ENCODE measurements at places on chromosomes 4 and X. TPM values are rescaled to one million over a fixed set of nuclear protein-coding genes. Genes with fewer than 3 reads are reported as not detected.

TRIM61 gene
- 0.94 TPM for total RNA-seq

MTCP1 gene
- 19.6 TPM for total RNA-seq

GRCh38 chr4:152515678-152516077 lies 20.2 kb downstream of the FBXW7 start:
- H3K4me1 ChIP-seq = no peaks in the 10 kb centered on the region
- DNase-seq = no peak
- no peak overlapping the region for H3K27ac ChIP-seq

CCDC160 gene
- total RNA-seq = not detected

GRCh38 chrX:31743004-31743403 lies 671.2 kb upstream of the FTHL17 start:
- H3K4me1 ChIP-seq = no peaks in the 10 kb centered on the region
- H3K36me3 ChIP-seq = no peaks in the 10 kb centered on the region

DNA sequence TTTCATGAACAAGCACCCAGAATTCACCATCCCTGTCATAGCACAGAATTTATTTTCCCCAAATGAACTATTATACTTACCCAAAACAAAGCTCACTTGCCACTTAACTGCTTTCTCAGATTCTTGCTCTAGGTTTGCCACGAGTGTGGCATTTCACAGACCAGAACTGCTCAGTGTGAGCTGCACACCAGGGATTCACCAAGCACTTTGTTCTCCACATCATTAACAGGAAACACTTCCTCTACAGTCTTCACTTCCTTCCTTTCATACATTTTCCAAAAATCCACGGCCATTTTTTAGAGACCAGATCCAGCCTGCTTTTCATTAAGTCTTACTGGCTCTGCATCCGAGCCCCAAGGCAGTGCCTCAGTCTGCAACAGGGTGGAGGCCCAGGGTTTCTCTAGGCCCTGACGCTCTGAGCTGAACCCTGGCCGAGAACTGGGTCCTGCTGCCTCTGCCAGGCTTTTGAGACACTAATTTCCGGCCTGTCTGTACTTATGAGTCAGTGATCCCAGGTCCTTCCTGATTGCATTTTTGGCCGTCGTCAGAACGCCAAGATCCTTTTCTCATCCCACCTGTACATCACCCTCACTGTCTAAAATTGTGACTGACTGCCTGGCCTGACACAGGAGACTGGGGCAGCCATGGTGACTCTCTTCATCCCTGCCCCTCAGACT lies 67.6 kb upstream of the MTNR1A start:
- H3K4me3 ChIP-seq = no peak overlapping the region
- H3K36me3 ChIP-seq = peaks cover 6% of the 10 kb centered on the region
- H3K4me1 ChIP-seq = peaks cover 11% of the 10 kb centered on the region

DMRTC1 gene
- not detected for total RNA-seq

GRCh38 chrX:134418317-134419113 lies 41.5 kb upstream of the HPRT1 start:
- DNase-seq = no peak
- no peak overlapping the region for H3K27ac ChIP-seq
- H3K4me1 ChIP-seq = no peaks in the 10 kb centered on the region
- no peaks in the 10 kb centered on the region for H3K27me3 ChIP-seq

F11 gene
- total RNA-seq = 0.26 TPM

ZMAT1 gene
- total RNA-seq = 9.0 TPM

DNA sequence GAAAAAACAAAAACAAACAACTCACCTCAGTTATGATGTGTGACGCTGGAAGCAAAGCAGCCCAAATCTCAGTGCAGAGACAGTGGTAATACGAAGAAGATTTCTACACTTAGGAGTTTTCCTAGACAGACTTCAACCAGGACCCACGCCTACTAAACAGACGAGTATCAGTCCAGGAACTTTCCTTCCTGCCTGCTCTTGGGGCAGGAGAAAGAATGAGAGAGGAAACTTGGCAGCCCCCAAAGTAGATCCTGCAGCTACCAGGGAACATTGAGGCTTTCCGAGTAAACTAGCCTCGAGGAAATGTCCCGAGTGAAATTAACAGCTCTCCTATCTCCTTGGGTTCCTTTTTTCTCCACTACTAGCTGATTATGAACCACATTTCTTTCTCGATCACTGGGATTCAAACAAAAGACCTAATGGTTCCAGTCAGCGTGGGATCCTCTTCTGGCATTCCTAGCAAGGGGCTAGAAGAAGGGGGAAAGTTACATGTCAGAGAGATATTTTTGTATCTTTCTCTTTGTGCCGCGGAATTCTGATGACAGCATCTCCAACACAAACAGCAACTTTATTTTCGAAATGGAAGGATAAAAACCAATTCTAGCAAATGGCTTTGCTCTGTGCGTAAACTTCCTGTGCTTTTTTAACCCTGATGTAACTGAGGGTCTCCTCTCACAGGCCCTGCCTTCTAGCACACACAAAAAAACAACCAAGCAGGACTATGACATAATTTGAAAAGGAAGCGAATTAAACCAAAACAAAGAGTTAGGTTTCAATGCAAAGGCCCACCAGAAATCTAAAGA lies 53.2 kb downstream of the PPM1K start:
- no peaks in the 10 kb centered on the region for H3K27me3 ChIP-seq
- H3K27ac ChIP-seq = peak overlapping the region; percentile 42
- DNase-seq = no peak
- peak overlapping the region; percentile 49 for H3K4me3 ChIP-seq

DNA sequence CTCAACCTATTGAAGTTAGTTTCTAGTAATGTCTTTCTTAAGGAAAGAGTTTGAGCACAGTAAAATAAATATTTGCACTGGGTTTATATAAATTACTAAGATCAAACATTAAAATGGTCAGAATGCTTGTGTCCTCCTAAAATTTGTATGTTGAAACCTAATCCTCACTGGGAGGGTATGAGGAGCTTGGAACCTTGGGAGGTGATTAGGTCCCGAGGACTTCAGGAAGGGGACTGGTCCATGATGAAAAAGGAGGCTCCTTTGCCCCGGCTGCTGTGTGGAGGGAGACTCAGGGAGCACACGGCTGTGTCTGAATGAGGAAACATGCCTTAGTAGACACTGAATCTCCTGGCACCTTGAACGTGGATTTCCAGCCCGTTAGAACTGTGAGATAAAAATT lies 221.9 kb downstream of the TENM3 start:
- no peaks in the 10 kb centered on the region for H3K36me3 ChIP-seq
- no peak overlapping the region for H3K27ac ChIP-seq
- no peaks in the 10 kb centered on the region for H3K27me3 ChIP-seq
- no peak overlapping the region for H3K4me3 ChIP-seq

GRCh38 chr4:78288327-78288726 lies 231.2 kb downstream of the FRAS1 start:
- H3K4me1 ChIP-seq = no peaks in the 10 kb centered on the region
- no peaks in the 10 kb centered on the region for H3K36me3 ChIP-seq
- no peak overlapping the region for H3K4me3 ChIP-seq
- no peak overlapping the region for H3K27ac ChIP-seq
- DNase-seq = no peak

FRMPD3 gene
- 1.2 TPM for total RNA-seq

- H3K4me3 ChIP-seq = no peak overlapping the region
- no peaks in the 10 kb centered on the region for H3K36me3 ChIP-seq
- no peaks in the 10 kb centered on the region for H3K27me3 ChIP-seq
- no peak overlapping the region for H3K27ac ChIP-seq
- H3K4me1 ChIP-seq = no peaks in the 10 kb centered on the region
Measured at GRCh38 chrX:29858714-29859113, 356.6 kb upstream of the MAGEB2 start.

CXorf51A gene
- not detected for total RNA-seq

GRCh38 chrX:134206221-134206620 lies 30.8 kb upstream of the CCDC160 start:
- H3K4me3 ChIP-seq = no peak overlapping the region
- DNase-seq = no peak
- H3K36me3 ChIP-seq = no peaks in the 10 kb centered on the region
- no peak overlapping the region for H3K27ac ChIP-seq
- no peaks in the 10 kb centered on the region for H3K27me3 ChIP-seq

NEUROG2 gene
- not detected for total RNA-seq

ARMCX1 gene
- total RNA-seq = 32.9 TPM

GRCh38 chrX:7771788-7772438 lies 71.1 kb upstream of the VCX start:
- no peak overlapping the region for H3K27ac ChIP-seq
- H3K27me3 ChIP-seq = no peaks in the 10 kb centered on the region
- no peak for DNase-seq

GRCh38 chr4:15504041-15504440 lies 34.4 kb downstream of the CC2D2A start:
- no peak overlapping the region for H3K27ac ChIP-seq
- H3K36me3 ChIP-seq = no peaks in the 10 kb centered on the region
- no peaks in the 10 kb centered on the region for H3K4me1 ChIP-seq
- no peak overlapping the region for H3K4me3 ChIP-seq
- no peaks in the 10 kb centered on the region for H3K27me3 ChIP-seq

DNA sequence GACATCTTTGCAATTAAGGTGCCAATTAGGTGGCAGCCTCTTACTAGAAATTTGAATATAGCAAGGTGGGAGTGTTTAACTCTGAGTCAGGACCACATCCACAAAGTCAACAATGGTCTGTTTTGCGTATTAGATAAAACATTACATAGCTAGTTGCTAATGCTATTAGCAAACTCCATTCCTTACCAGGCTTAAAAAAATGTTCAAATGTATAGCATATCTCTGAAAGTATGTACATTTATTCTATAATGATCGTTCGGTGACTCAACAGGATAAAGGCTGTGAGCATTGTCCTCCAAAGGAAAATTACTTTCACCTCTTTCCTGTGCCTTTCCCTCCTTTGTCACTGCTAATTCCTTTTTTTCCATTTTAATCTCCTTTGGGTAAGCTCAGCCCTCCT lies 74.5 kb downstream of the SYTL5 start:
- H3K4me3 ChIP-seq = no peak overlapping the region
- H3K4me1 ChIP-seq = no peaks in the 10 kb centered on the region
- no peak overlapping the region for H3K27ac ChIP-seq
- no peak for DNase-seq
- H3K27me3 ChIP-seq = no peaks in the 10 kb centered on the region

GRCh38 chrX:16060252-16060651 lies 63.1 kb upstream of the GRPR start:
- no peak overlapping the region for H3K27ac ChIP-seq
- no peaks in the 10 kb centered on the region for H3K4me1 ChIP-seq
- H3K4me3 ChIP-seq = no peak overlapping the region
- no peaks in the 10 kb centered on the region for H3K27me3 ChIP-seq
- no peak for DNase-seq

DNA sequence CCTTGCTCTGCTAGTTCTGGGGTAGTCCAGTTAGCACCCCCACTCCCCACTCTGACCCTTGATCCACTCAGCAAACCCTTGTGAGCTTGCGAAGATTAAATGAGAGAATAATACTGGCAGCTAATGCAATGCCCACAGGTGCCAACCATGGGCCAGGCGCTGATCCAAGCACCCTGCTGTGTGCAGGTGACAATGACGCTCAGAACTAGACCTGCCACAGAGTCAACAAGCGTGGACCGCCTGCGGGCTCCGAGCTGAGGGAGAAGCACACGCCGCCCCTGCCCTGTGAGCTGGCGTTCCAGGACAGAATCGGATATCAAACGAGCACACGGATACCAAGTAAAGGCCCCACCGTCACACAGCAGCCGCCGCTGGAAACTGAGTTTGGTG lies 129.2 kb downstream of the FAM53A start:
- H3K36me3 ChIP-seq = no peaks in the 10 kb centered on the region
- no peak for DNase-seq
- H3K4me3 ChIP-seq = no peak overlapping the region
- no peaks in the 10 kb centered on the region for H3K4me1 ChIP-seq

DNA sequence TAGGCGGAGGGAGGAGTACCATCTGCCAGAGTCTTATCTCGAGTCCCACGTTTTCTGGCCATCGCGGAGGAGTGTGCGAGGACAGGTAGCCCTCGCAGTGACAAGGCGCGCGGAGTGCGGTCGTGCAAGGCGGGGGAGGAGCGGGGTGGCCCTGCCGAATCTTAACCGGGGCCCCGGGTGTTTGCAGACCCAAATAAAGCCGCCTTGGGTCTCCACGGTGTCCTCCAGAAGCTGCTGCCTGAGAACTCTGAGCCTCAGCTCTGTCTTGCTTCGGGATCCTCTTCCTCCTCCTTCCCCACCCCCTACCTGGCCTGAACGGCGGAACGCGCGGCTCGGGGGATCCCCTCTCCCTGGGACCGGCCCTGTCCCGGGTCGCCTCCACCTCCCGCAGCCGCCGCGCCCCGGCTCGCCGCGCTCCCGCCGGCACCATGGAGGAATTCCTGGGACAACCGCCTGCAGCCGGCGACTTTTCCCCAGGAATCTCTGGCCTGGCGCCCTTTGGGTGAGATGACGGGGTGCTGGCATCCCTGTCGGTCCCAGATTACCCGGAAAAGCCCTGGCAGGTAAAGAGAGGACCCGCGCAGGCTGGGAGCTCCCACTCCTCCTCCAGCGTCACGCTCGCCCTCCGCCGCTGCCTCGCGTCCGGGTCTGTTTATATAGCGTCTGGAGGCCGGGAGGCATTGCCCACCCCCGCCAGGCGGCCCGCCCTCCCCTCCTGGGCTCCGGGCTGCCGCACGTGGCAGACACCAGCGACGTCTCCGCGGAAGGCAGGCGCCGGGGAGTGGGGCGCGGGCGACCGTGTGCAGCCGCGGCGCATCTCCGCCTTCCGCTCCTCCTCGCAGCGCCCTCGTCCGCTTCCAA lies at the start of gene GALNTL6:
TSS of gene GALNTL6 (plus strand) at position 740 of the 861 bp plus-strand sequence.
- no peaks in the 10 kb centered on the region for H3K4me1 ChIP-seq
- peak; percentile 75 for DNase-seq
- no peaks in the 10 kb centered on the region for H3K36me3 ChIP-seq

DNA sequence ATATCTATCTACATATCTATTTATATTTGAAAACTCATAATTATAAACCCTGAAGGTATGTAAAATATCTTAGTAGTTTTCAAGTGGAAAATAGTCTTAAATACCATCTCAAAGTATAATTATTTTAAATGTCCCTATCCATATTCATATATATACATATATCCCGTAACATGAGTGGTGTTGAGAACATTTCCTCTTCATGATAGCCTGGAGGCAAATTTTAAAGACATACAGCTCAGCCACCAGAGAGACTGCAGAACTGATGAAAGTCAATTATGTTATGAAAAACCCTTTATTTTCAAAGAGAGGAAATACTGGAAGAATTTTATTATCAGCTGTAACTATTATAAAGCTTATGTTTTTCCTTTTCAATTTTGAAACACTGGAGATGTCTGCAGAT lies 1806.7 kb upstream of the PCDH7 start:
- no peaks in the 10 kb centered on the region for H3K36me3 ChIP-seq
- no peak for DNase-seq
- no peak overlapping the region for H3K27ac ChIP-seq
- H3K4me3 ChIP-seq = no peak overlapping the region
